Kidney epithelial cell (primary cell): ENCODE measurements at places on chromosomes 2 and 18. TPM values are rescaled to one million over a fixed set of nuclear protein-coding genes. Genes with fewer than 3 reads are reported as not detected.

RAPGEF4 gene
- total RNA-seq: 0.71 and 1.0 TPM in 2 replicates

ZEB2 gene
- 14.7 and 15.7 TPM in 2 replicates for total RNA-seq

AQP12A gene
- not detected in 2 replicates for total RNA-seq

C2orf78 gene
- not detected in 2 replicates for total RNA-seq

GMPPA gene
- 34.1 and 45.0 TPM in 2 replicates for total RNA-seq

CTLA4 gene
- not detected in 2 replicates for total RNA-seq

RND3 gene
- total RNA-seq: 231 and 259 TPM in 2 replicates

COX5B gene
- 393 and 441 TPM in 2 replicates for total RNA-seq

CYP26B1 gene
- total RNA-seq: 1.1 and 1.2 TPM in 2 replicates

TRIP12 gene
- total RNA-seq: 109 and 119 TPM in 2 replicates

FAM161A gene
- total RNA-seq: 3.0 and 6.0 TPM in 2 replicates

TUBA3E gene
- total RNA-seq: not detected in 2 replicates

CFC1 gene
- not detected in 2 replicates for total RNA-seq

LOXL3 gene
- 3.3 and 4.2 TPM in 2 replicates for total RNA-seq

CDH7 gene
- total RNA-seq: not detected in 2 replicates
